ENCODE measurements at places on chromosomes 2 and 18.
A peak's percentile ranks its signal among the peaks of the same experiment; 100 is the strongest.

GRCh38 chr2:5696404-5696944, 4.3 kb downstream of the SOX11 start:
- no peak for DNase-seq

DNA sequence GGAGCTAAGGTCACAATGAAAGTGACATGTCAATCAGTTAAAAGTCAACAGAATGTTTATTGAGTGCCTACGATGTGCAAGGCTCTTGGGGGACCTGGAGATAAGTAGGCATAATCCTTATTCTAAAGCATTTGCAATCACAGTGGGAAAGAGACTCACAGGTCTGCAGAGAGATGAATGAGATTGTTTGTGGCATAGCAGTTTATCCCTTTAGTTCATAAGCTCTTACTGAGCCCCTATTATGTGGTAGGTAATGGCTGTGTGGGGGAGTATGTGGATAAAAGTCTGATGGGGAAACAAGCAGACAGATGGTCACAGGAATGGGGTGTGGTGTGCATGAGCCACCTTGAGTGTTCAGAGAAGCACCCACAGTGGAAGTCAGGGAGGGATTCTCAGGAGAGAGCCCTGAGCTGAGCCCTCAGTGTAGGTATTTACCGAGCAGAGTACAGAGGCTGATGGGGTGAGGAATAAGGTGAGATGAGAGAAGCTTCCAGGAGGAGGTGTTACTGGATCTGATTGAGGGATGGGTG, 48.1 kb downstream of the EMILIN2 start:
- DNase-seq, result no peak

- no peak for DNase-seq
These were observed 273.3 kb downstream of the GLI2 start for GRCh38 chr2:121008975-121009374.

DNA sequence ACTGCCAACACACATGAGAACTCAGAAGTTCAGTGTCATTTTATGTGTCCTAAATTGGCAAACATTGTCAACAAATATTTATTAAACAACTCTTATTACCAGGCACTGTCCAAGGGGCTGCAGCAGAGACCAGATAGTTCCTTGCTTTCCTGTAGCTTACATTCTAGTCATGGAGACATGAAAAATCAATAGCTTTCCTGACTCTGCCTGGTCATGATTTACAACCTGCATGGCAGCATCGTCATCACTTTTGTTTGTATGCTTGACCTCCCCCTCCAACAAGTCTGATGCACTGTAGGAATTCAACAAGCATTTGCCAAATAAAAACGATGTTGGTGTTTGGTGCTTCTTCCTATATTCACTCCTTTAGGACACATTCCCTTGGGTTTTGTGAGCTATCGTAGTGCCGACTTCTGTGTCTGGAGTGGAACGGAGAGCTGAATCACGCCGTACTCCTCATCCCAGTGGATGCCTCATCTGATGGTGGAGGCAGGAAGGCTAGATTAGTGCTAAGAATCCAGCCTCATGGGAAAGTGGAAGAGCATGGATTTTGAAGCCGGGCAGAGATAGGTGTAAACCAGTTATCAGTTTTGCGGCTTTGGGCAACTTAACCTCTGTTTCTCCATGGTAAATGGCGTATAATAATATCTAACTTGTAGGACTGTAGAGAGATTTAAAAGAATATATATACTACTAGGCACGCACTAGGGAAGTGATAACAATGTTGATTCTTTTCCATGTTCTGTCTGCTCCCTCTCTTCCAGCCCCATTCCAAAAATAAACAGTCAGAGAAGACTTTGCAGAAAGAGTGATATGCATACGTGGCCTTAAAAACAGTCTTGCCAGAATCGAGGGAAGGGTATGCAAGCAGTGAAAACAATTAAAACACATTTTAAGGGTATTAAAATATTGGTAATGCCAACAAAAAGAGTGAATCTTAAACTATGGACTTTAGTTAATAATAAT, 120.5 kb upstream of the ZFP36L2 start:
- no peak for DNase-seq

- DNase-seq, result peak; percentile 37
These were observed 3.8 kb downstream of the LBH start for GRCh38 chr2:30235008-30235655.

DNA sequence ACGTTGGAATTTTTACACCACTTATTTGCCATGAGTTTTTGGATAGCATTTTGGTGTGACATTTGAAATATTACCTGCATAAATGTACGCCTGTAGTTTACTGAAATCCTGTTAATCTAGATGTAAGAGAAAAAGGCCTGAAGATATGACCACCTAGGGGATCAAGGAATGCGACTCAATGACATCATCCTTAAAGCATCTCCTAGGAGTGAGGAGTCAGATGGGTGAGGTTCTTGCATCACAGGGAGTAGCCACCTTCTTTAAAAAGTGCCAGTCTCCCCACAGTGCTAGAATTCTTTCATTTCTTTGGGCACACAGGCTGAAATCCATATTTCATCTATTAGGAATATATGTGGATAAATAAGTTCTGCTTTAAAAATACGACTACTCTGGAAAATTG, 34.5 kb downstream of the ADCYAP1 start:
- DNase-seq, result no peak

DNA sequence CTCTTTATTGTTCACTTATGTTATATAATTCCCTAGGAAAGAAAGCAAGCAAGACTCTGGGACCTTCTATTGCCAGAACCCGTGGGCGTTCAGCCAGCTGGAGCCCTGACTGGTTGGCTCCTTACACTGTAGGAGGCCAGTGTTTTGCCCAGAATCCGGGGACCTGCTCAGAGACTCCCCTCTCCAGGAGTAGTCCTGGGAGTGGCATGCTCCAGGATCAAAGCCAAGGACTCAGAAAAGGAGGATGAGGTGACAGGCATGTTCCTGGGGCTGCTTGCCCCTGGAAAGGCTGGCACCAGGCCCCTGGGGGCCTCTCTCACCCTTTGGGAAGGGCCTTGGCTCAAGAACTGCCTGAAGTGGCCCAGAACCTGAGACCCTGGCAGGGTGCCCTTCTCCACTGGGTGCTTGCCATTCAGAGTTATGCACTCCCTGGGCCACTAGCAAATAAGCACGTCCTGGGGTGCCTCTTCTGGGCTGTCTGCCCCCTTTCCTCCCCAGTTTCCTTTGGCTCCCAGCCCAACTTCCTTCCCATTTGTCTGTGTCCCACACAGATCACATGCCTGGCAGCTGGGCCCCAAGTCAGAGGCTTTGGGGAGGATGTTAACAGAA, 19.6 kb upstream of the KIF3C start:
- DNase-seq, result no peak

DNA sequence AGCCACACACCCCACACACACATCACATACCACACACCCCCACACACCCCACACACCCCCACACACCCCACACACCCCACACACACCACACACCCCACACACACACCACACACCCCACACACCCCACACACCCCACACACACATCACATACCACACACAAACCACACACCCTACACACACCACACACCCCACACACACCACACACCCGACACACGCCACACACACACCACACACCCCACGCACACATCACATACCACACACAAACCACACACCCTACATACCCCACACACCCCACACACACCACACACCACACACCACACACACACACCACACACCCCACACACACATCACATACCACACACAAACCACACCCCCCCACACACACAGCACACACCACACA, 22.4 kb downstream of the TWIST2 start:
- no peak for DNase-seq

DNA sequence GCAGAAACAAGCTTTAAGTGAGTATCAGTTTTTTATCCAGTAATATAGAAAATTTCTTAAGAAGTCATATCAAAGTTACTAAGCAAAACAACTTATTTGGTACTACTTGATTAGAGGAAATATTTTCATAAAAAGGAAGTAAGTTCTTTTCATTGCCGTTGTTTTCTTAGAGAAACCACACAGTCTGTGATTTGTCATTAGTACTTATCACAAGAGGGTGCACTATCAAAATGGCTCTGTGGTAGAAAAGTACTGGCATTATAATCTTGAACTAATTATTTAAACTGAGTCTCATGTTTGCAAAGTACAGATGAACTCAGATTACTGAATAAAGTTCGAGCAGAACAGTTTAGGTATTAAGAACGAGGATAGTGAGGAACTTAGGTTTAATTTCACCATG, 93.4 kb downstream of the IKZF2 start:
- no peak for DNase-seq

GRCh38 chr2:40752796-40753195, 300.9 kb upstream of the SLC8A1 start:
- no peak for DNase-seq

Measured in central memory CD4-positive, alpha-beta T cell (primary cell).